Peyer's patch (tissue), 4 donors: ENCODE measurements at places on chromosomes 7 and 10. TPM values are rescaled to one million over a fixed set of nuclear protein-coding genes. Genes with fewer than 3 reads are reported as not detected.

Gene PRRT4
- total RNA-seq = 0.66 TPM

DNA sequence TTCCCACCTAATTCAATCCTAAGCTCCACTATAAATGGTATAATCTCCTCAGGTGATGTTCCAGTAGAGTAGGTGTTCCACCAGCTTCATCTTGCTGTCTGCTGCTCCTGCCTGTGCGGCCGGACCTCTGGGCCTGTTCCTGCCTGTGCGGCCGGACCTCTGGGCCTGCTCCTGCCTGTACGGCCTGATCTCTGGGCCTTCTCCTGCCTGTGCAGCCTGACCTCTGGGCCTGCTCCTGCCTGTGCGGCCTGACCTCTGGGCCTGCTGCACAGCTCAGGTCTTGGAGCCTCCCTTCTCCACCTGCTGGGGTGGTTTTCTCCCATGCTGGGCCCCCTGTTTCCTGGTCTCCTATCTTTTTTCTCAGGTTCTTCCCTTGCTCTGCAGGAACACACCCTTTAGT lies 117.8 kb downstream of the USP6NL start:
- no peak for DNase-seq

- DNase-seq = no peak
Observed at GRCh38 chr7:151802469-151802846, 74.5 kb downstream of the PRKAG2 start.

GRCh38 chr10:132943058-132943790 lies 854 bp upstream of the CFAP46 start:
- DNase-seq = no peak

Gene EGR2
- total RNA-seq = 5.0 TPM

DNA sequence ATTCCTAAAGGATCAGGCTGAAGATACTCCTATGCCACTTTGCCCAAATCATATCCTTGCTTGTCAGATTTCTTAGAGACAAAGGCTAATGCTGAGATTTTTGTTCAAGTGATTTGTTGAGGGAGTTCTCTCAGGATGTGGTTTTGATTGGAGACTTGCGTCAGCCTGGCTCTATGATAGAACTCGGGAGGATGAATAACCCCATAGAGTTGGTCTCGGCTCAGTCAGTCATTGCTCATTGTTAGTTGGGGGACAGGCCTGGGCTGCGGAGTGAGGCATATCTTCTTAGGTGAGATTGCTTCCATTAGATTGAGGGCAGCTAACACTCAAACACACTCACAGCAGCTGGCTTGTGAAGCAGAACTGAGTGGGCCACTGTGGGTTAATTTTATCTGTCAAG lies 203.4 kb downstream of the KIF20B start:
- DNase-seq = no peak

Gene MYOZ1
- not detected for total RNA-seq
